Activated CD8-positive, alpha-beta memory T cell treated with anti-CD3 and anti-CD28 coated beads for 4 hours (primary cell): ENCODE measurements at places on chromosomes 1 and 21.

- DNase-seq = no peak
Observed at GRCh38 chr1:119279456-119280381, 88.9 kb upstream of the HAO2 start.

DNA sequence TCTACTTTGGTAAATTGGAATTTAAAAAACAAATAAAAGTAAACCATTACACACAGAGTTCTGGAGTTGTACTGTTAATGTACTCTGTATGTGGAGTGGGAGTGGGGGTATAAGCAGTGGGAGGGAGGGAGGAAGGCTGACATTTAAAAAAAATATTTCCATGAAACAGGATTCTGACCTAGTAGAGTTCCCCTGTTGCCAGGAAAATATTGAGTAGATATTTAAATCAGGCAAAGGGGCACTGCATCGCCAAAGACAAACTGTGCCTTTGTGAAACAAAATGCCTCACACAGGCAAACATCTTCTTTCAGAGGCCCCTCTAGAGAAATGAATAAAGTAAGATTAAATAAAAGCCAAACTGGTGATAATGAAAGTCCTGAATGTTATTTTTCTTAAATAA is 87.8 kb downstream of the ERG start:
- no peak for DNase-seq

DNA sequence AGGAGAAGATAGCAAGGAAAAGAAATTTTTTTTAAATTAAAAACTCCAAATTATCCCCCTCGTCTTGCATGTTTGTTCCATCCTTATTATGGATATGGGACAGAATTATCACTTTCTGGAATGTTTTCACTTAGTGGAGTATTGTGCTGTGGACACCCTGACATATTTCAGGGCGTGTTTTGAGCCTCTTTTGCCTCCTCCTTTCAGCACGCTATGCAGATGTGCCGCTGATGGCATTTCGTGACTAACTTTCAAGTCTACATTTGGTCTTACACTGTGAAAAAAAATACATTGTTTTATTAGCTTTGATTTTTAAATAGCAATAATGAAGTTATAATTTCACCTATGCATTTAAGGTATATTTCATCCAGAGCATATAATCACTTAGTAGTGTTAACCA is 738.7 kb downstream of the LTN1 start:
- DNase-seq = no peak

DNA sequence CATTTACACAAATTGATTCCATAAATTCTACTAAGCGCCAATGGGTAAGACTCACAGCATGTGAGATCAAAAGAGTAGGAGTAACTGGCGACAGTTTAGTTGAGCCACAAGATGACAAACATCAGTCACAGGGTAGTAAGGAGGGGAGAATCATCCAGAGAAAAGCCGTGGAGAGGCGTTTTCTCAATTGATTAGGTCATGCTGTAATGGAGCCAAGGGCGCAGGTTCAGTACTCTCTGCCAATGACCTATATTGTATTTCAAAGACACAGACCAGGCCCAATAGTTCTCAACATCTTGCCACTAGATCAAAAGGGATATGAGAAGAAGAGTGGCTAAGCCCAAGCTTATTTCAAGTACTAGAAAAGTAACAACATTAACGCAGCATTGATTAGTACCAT is 467.5 kb downstream of the SMYD3 start:
- no peak for DNase-seq

- DNase-seq = no peak
Observed at GRCh38 chr1:211537253-211537652, 41.7 kb downstream of the SLC30A1 start.

GRCh38 chr1:18257778-18258177 is 150.2 kb downstream of the IGSF21 start:
- no peak for DNase-seq

DNA sequence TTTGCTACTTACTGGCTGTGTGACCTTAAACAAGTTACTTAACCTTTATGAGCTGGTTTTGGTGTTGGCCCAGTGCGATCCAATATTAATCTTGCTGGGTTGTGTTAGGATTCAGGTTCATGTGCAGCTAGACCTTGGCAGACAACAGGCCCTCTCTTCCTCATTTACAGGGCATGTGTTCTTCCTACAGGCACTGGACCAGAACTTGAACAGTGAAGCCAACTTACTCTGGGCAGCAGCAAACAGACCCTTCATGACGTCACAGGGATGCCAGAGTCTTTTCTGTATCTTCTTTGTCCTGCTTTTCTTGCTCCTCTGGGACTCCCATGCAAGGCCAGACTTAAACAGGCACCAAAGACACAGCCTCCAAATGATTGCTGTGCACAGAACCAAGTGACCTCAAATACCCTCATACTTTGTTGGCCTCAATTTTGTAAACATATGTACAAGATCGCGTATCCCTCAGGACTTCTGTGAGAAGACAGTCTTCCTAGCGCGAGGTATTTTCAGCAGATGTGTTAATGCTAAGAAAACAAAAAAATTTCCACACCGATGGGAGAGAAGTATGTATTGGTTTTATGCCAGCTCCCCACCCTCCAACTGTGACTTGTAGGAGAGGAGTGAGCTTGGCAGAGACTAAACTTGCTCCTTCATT is 73.7 kb downstream of the URB2 start:
- DNase-seq = no peak

DNA sequence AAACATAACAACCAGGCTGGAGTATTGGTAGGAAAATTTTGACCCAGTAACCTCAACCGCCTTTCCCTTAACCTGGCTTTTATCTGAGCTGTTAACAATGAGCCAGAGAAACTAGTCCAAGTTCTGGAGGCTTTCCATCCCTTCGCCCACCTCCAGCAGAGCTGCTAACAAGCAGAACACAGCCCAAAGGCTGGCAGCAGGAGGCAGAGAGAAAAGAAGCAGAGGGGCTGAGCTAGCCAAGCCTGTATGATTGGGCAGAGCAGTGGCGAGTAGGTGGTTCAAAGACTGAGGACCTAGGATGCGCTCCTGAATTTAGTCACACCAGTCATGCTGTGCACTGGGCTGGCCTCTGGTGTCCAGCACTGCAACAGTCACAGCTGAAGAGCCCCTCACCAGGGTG is 123.0 kb downstream of the TNR start:
- DNase-seq = no peak

DNA sequence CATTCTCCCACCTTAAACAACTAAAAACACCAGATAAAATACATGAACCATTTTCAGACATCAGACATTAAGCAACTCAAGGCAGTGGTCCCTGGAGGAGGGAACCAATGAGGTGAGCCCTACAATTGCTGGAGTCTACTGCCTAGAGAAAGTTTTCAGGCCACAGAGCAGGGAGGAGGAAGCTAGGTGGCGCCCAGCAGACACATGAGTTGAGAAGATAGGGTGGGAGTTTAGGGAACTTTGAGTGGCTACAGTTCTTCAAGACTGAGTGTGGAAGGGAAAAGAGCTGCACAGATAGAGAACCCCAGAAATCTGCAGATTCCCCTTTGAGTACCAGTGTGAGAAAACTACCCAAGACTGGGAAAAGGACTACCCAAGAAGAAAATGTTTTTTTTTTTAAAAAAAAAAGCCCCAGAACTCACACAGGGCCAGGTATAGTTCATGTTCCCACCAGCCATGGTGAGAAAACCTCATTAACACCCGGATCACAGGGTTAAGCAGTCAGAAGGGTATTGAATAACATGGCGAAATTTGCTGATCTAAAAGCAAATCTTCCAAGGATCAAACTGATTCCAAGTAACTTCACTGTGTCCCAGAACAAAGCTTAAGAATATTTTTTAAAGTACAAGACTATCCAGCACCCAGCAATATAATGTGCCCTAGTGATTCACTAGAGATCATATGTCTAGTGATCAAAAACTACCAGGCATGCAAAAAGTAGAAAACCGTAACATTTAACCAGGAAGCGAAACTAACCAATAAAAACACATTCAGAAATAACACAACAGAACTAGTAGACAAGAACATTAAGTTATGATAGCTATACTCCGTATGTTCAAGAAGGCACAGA is 12.0 kb downstream of the ALDH9A1 start:
- no peak for DNase-seq

DNA sequence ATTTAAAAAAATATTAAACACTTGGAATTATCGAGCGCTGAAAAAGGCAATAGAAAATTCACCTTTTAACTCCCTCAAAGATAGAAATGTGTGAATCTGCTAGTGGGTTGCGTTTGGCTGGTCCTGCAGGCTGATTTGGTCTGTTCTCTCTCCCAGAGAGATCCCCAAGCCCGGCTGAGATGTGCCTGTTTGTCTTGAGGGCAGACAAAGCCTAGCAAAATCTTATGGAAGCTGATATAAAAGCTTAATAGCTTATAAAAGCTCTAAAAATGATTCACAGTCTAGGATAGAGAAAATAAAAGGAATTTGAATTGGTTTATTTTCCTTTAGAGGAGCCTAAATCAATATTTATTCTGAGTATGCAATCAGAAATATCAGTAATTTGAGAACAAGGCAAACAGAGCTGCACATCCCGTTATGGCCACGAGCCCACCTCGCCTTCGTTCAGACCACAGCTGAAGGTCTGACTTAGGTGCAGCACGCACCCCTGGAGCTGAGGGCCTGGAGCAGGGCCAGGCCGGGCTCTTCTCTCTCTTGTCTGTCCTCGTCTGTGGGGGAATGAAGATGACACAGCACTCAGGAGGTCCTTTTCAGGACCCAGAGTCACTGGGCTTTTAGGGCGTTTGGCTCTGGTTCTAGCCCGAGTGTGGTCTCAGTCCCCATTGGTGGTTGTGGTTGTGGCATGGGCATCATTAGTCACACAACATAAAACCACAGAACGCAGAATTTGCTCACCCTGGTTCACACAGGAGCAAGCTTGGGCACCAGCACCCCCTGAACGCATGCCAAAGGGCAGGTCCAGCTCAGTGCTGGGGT is 18.6 kb downstream of the PDE9A start:
- DNase-seq = no peak

DNA sequence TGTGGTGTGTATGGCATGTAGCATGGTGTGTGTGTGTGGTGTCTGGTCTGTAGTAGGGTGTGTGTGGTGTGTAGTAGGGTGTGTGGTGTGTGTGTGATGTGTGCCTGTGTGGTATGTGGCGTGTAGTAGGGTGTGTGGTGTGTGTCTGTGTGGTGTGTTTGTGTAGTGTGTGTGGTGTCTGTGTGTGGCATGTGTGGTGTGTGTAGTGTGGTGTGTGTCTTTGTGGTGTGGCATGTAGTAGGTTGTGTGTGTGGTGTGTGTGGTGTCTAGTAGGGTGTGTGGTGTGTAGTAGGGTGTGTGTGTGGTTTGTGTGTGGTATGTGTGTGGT is 85.5 kb downstream of the SYT2 start:
- DNase-seq = no peak

DNA sequence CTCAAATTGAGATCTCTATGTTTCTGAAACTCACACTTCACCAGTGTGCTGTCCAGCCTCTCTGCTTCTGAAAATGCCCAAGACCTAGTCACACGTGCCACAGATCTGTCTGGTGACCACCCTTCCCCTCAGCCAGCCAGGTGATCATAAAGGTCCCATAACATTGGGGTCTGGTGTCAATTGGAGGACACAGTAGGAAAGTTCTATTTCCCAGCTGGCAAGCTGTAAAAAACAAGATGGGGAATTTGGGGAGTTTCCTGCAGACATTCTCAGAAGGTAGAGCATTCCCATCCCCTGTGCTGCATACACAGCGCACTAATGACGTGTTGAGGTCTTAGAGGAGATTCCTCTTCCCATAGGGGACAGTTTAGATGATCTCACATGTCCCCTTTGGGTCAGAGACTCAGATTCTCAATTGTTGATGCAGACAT is 50.1 kb downstream of the RPS6KA1 start:
- no peak for DNase-seq

DNA sequence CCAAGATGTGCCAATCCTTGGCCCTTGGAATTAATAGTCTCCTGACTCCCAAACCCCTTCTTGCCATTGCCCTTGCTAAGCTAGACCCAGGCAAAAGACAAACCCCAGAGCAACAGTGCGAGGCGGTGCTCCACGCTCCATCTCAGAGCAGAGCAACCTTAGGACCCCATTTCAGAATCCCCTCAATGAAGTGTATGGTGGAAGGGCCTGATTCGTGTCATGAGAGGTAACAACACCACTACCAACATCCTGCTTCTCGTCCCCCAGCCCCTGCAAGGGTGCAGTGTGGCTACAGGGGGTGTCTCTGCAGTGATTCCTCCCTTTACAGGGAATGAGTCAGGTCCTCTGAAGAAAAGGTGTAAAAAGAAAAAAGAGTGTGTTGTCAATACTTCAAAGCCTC is 103.9 kb upstream of the IRF2BP2 start:
- no peak for DNase-seq

- DNase-seq = no peak
Observed at GRCh38 chr1:119739150-119739549, 27.4 kb downstream of the PHGDH start.

GRCh38 chr1:207241164-207241934 is 80.1 kb upstream of the CD55 start:
- DNase-seq = no peak

GRCh38 chr21:19541602-19542001 is 1138.0 kb upstream of the TMPRSS15 start:
- DNase-seq = no peak

DNA sequence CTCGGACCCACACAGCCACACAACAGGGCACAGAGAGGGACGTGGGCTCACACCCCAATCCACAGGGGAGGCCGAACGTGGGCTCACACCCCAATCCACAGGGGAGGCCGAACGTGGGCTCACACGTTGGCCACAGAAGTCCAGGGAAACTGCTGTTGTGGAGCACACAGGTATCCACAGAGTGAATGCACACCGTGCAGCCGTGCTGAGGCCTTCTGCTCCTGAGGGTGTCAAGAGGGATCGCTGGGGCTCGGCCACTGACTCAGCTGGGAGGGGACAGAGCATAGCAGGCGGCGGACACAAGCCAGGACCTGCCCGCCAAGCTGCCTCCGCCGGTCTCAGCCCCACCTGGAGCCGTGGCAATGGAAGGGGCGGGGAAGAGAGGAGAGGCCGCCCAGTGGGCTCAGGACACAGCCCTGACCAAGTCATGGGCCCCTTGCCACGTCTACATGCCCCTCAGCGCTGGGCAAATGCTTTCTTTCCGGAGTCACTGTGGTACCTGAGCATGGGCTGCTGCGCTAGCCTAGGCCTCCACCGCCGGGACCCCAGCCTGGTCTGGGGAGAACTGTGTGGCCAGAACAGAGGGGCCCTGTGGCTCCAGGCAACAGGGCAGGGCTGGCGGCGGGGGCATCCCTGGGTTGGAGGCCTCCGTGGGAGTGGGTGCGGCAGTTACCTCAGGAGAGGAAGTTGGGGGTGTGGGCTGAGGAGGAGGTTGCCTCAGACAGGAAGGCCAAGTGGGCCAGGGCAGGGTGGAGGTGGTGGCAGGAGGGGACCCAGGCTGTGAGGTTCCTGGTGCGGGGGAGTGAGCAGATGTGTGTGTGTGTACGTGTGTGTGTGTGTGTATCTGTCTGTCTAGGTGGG is 1.2 kb downstream of the SYTL1 start:
- DNase-seq = peak; percentile 59

DNA sequence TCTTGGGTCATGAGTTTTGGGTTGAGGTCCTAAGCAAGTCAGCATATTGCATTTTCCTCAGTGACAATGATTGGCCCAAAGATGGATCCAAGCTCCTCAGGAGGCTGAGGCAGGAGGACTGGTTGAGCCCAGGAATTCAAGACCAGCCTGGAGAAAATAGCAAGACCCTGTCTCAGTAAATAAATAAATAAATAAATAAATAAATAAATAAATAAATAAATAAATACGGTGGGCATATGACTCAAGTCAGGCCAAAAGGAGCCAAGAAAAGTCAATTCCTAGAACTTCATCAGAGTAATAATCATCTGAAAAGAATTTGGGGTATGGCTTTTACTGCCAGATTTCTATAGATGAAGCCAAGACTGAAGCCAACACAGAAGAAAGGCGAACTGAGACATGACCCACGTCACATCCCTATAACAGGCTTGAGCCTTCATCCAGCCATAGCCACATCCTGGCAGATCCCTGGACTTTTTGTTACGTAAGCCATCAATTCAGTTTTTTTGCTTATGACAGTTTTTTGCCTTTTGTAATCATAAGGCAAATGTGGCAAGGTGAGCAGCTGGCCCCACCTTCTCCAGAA is 88.5 kb upstream of the NFASC start:
- DNase-seq = no peak
